HT-29 (cell line): ENCODE measurements at places on chromosomes 13 and 19.
A peak's percentile ranks its signal among the peaks of the same experiment; 100 is the strongest.

DNA sequence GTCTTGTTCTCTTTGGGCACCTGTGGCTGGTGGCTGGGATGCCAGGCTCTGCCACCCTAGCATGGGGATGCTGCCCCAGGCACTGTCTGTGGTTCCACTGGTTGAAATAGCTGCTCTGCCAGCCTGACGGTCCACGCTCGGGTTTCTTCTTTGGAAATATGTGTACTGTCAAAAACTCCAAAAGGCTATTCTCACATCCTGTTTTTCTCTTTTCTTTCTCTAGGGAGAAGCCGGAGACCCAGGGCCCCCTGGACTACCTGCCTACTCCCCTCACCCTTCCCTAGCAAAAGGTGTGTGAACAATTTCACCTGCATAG, 115.0 kb downstream of the RAB20 start:
- DNase-seq: no peak

GRCh38 chr19:34260771-34261173, 6.4 kb downstream of the GARRE1 start:
- DNase-seq: no peak

DNA sequence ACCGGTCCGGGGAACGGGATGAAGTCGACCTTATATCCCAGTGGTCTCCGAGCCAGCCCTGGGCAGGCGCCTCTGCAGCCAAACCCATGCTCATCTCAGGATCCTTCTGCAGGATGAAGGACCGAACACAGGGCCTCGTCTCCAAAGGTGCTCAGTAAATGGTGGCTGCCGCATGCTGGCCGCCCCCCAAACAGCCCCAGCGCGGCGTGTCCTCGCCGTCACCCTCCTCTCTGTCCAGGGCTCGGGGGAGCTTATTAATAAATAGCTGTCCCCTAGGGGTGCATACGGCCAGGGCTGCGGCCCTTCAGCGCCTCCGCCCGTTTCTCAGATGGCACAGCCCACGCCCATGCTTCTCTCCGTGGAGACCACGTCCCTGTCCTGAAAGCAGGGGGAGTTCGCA, 32.6 kb upstream of the SPACA7 start:
- no peak for DNase-seq

- peak; percentile 29 for DNase-seq
Measured at GRCh38 chr13:104408733-104409132, 1342.5 kb upstream of the SLC10A2 start.

- DNase-seq: no peak
Measured at GRCh38 chr13:42807241-42807640, 25.9 kb downstream of the FAM216B start.

- no peak for DNase-seq
Measured at GRCh38 chr13:43516401-43516833, 270.4 kb downstream of the ENOX1 start.

DNA sequence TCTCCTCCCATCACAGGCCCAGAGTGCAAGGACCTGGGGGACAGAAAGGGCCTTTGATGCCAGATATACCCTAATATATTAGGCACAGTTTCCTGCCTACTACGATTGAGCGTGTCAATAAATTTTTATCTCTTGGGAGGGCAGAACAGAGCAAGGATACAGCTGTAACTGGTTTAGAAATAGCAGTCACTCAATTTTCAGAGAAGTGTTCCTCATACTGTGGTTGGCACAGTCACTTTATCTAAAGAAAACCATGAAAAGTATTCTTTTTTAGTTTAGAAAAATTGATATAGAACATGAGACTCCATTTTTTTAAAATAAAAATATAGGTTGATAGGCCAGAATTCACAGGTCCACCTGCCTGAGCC, 460 bp upstream of the ZNF155 start:
- DNase-seq: peak; percentile 7

DNA sequence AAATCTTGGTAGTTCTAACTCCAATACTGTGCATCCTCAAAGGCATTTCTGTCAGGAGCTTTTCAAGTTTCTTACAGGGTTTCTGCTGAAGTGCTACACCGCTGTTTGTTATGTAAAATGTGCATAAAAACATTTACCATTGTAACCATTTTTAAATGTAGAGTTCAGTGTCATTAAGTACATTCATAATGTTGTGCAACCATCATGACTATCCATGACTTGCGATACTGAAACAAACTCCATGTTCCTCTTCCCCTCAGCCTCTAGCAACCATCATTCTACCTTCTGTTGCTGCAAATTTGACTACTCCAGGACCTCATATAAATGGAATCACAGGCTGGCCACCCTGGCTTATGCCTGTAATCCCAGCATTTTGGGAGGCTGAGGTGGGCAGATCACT, 14.4 kb upstream of the SLC25A42 start:
- no peak for DNase-seq

GRCh38 chr13:95335667-95336066, 34.4 kb upstream of the ABCC4 start:
- no peak for DNase-seq

GRCh38 chr19:39328046-39328705, 7.5 kb upstream of the LRFN1 start:
- peak; percentile 92 for DNase-seq

DNA sequence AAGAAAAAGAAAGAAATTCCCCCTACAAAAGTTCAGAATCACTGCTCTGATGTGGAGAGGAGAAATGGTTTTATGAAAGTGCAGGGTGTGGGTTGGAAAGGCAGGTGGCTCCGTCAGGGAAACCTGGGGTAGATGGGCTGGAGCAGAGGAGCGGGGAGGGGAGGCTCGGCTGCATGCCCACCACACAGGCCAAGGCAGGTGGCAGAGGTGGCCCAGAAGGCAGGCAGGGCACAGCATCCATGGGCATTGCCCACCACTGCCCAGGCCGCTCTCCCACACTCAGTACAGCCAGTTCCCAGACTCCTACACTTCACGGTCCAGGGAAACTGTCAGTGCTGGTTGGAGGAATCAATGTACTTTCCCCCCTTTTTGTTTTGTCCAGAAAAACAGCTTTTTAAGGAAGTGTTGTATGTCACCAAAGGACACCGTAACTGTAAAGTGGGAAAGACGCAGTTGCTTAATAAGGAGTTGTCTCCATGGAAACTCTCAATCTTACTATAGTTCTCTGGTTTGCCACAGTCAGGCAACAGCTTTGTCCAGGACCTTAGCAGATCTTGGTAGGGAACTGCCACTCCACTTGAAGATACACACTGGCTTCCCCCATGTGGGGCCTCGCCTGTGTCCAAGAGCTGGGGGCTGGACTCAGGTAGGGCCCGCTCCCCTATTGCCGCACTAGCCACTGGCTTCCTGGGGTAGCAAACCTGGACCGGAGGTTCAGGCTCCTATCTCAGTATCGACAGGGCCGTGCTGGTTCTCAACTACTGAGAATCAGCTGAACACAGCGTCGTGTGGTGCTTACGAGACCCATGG, 82.9 kb downstream of the RAB20 start:
- no peak for DNase-seq

- peak; percentile 79 for DNase-seq
Measured at GRCh38 chr19:54188215-54188871, 1.0 kb downstream of the MBOAT7 start.

DNA sequence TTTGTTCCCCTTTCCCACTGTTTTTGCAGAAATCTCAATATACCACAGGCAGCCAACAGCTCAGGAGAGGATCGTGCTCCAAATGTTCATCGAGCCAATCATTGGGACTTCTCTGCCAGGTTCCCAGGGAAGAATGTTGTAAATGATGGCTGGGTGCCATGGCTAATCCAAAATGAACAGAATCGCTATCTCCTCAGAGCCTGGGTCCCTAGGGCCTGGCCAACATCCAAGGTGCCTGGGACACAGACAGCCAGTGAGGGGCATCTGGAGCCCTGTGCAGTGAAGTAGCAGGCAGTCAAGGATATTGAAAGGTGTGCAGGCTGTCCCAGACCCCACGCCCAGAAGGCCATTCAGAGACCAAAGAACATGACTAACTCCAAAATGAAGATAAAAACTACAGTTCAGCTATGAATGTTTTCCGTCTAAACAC, 37.8 kb downstream of the BRD4 start:
- no peak for DNase-seq

DNA sequence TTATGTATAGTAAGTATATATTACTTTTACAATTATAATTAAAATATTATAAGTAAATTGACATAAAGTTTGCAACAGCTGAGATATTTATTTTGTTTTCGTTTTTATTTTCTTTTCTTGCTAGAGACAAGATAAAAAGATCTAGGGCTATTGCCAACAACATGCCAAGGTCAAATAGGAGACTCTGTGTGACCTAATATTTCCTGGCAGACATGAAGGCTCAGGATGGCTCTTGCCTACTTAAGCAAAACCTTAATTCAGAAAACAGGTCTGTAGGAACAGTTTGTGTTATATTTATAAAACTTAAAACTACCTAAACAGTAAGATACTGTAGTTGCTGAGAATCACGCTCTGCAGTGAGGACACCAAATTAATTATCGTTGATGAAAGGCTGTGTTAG, 145.2 kb downstream of the RFC3 start:
- DNase-seq: no peak

GRCh38 chr13:110454227-110454859, 107.2 kb downstream of the RAB20 start:
- no peak for DNase-seq

DNA sequence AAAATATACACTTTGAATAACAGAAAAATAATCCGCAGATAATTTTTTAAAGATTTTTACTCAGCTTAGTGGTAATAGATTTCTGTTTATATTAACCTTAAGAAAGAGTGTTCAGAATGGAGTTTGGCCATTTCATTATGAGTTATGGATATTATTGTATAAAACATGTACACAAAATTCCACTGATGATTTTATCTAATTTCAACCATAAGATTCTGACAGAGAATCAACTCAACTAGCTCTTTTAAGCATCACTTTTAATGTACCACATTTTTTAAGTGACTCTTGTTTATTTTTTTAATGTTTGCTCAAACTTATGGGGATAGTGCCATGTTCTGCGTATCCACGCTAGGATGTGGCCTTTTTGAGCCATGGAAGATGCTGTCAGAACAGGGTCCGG, 75.7 kb downstream of the COL4A2 start:
- DNase-seq: no peak

DNA sequence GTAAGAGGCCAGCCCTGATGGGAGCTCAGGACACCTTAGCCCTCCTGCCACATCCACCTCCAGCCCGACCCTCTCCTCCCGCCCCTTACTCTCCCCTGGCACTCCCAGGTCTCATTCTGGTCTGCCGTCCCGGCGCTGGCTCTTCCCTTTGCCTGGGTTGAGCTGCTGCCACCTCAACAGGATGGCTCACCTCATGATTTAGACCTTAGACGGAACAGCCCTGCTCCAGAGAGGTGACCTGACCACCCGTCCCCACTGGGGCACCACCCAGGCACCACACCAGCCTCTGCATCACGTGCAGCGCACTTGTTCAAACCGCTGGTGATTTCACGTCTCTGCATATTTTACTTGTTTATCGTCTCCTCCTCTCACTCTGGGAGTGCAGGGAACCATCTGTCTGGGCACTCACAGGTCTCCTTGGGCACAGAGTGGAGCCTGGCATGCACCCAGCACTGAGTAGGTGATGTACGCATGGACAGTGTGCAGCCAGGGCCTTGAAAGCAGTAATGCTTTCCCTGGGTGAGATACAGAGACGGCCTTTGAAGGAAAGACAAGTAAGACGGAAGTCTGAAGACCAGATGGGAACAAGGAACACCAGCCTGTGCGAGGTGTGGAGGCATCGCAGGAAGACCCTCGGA, 183.1 kb downstream of the KATNAL1 start:
- no peak for DNase-seq

DNA sequence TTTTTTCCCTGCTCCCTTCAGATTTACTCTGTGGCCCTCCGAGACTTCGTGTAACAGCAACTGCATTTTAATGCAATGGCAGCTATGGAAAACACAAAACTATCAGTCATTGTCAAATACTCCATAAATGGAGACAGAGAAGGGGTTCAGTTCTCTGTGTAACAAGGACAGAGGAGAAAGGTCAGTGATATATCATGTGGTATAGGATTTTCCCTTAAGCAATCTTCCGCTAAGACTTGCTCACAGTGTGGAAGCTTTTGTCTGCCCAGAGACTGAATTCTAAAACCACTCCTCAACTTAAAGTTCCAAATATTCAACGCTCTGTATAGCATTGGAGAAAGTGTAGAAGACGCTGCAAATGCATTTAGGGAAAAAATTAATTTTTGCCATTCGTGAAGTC, 111.3 kb upstream of the EDNRB start:
- DNase-seq: no peak

- DNase-seq: peak; percentile 60
Measured at GRCh38 chr19:10269333-10270179, 1.4 kb upstream of the ICAM1 start.

DNA sequence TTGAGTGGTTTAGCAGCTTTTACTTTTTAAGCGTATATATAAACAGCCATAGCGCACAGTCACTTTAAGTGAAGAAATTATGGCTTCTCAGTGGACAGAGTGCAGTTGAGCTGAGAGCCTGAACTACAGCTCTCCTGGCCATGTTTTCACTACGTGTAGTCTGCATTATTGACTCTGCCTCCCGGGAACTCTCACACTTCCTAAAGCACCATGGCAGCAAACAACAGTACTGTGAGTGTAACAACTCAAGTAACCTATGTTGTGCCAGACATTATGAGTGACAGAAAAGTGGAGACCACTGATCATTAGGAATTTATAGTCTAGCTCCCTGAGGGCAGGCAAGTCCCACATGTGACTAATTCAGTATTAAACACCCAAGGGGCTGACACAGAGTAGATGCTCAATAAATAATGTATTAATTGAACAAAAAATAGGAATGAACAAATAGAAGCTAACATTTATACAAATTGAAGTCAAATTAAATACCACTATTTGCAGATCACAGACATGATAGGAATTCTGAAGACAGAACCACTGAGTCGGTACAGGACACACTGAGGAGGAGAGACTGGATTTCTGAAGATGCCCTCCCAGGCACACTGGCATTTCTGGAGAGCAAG, 19.7 kb downstream of the EFNB2 start:
- DNase-seq: no peak

- no peak for DNase-seq
Measured at GRCh38 chr19:3656747-3657394, 30.3 kb upstream of the CACTIN start.

DNA sequence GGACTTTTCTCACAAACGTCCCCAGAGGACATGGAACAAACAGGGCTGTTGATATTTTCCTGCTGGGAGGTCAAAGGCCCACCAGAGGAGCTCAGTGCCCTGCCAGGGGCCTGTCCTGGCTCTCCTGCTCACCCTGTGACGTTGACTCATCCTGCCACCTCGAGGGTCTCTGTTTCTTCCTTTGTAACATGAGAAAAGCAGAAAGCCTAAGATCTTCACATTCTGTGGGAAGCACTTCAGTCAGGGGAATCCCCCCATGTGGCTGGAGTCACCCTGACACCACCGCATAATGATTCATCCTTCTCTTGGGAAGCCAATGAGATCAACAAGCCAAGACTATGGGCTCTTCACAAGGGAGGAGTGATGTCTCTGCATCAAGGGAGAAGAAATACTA, 147.9 kb downstream of the KATNAL1 start:
- no peak for DNase-seq

DNA sequence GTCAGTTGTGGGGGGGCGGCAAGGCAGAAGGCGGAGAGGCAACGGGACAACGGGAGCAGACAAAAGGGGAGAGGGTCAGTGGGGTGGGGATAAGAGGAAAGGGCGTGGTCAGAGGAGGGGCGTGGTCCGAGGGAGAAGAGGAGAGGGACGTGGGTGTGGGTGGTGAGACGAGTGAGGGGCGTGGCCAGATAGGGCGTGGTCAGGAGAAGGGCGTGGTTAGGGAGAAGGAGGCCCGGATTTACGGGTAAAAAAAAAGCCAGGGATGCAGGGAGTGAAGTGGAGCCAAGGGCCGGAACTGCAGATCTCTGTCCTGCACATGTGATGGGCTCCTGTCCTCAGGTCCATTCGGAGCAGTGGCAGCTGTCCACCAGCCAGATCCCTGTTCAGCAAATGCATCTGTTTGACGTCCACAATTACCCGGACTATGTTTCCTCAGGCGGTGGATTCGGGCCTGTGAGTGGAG, 21.5 kb downstream of the CPT1C start:
- peak; percentile 67 for DNase-seq

GRCh38 chr13:78341032-78341431, 262.3 kb downstream of the POU4F1 start:
- no peak for DNase-seq
